ENCODE measurements at places on chromosomes 1 and 21.

DNA sequence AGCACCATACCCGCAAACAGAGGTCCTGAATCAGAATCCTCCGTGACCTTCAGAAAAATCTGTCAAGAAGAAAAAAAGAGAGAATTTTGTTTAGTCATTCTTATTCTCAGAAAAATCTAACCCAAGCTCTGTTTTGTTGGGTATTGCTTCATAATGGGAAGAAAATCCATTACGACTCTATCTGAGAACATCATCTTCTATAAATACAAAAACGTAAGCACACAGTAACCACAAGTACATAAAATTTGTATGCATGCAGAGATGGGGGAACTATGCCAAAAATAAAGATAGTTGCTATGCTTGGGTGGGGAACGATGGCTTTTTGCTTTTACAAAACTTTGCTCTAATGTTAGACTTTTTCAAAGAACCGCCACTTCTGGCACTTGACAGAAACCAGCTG lies 84.2 kb downstream of the ABCA4 start:
- no peak for DNase-seq

DNA sequence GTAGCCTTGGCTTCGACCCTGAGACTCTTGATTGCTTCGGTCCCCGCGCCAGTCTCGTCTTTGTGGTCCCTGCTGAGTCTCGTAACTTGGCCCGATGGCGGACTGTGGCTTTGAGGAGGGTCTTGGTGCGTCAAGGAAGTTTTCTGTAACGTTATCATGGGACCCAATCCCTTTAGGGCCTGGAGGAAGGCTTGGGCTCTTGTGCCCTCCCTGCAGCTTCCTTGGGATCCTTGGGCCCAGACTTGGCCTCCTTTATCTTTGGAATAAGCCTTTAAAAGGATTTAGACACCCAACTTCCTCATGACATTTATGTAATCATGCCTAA lies 371 bp downstream of the ZMPSTE24 start:
- no peak for DNase-seq

- no peak for DNase-seq
Measured at GRCh38 chr1:181318022-181318857, 165.1 kb upstream of the CACNA1E start.

DNA sequence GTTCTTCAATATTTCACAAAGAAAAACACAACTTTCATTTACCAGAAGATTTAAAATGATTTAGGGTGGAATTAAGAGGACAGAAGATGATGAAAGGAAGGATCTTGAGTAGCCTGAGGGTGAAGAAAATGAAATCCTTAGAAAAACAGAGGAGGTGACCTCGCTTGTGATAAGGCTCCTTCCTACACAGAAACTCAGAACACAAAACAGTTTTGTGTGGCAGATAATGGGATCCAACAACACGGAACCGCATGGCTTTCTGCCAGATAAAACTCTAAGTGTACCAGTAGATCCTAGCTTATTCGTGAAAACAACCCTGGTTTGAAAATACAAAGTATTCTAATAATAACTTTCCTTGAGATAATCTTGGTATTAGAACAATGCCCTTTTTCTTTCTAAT lies 74.0 kb upstream of the EXO1 start:
- DNase-seq = no peak

- no peak for DNase-seq
Measured at GRCh38 chr21:45506836-45507522, 35.3 kb downstream of the SLC19A1 start.

DNA sequence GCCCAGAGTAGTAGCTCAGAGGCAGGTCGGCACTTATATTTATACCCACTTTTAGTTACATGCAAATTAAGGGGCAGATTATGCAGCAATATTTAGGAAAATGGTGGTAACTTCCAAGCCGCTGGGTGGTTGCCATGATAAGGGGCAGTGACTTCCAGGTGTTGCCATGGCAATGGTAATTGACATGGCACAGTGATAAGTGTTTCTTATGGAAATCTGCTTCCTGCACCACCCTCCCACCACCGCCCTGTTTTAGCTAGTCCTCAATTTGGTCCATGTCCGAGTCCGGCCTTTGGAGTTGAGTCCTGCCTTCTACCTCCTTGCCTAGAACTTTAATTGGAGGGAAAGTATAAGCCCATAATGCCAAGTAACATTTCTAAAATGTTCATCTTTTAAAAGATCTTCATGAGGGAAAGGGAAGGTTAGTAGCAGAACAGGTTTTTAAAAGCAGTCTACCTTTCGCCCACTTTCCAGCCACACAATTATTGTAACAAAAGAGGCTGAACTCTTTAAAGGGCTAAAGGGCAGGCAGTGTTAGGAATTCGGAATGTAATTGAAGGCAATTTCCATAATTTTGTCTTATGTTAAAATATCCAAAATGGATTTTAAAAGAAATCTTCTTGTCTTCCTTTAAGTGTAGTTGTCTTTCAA lies 21.7 kb downstream of the ZBTB8B start:
- no peak for DNase-seq

- DNase-seq = no peak
Measured at GRCh38 chr1:96049759-96050409, 671.7 kb upstream of the PTBP2 start.

- no peak for DNase-seq
Measured at GRCh38 chr1:52159033-52159789, 17.3 kb downstream of the ZFYVE9 start.

DNA sequence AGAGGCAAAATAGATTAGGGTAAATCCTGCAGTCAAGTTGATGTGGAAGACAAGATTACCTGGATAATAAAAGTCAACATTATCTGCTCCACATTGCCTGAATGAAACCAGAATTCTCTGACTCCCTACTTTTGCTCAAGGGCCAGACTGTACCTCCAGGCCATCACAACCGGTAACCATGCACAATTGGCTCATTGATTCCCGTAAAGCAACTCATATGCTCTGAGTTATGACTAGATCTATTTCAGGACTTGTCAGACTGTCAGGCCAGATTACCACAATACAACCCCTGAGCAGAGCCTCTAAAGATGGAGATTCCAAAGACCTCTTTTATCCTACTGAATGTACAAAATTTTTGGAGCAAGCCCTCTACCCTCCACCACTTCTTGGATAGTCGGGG lies 90.4 kb downstream of the ODF2L start:
- no peak for DNase-seq

- DNase-seq = no peak
Measured at GRCh38 chr21:17768840-17769446, 50.2 kb downstream of the C21orf91 start.
